ENCODE measurements at places on chromosomes 11 and 22. TPM values are rescaled to one million over a fixed set of nuclear protein-coding genes. Genes with fewer than 3 reads are reported as not detected.

GRCh38 chr11:8739309-8739793 is 56.8 kb downstream of the RPL27A start:
- no peak for DNase-seq

- DNase-seq = no peak
Measured at GRCh38 chr22:28375761-28376534, 303.7 kb downstream of the TTC28 start.

- no peak for DNase-seq
Measured at GRCh38 chr11:114025329-114025907, 34.1 kb upstream of the ZBTB16 start.

NXPE4 gene
- not detected for polyA plus RNA-seq

CCDC88B gene
- 4.4 TPM for polyA plus RNA-seq

DNA sequence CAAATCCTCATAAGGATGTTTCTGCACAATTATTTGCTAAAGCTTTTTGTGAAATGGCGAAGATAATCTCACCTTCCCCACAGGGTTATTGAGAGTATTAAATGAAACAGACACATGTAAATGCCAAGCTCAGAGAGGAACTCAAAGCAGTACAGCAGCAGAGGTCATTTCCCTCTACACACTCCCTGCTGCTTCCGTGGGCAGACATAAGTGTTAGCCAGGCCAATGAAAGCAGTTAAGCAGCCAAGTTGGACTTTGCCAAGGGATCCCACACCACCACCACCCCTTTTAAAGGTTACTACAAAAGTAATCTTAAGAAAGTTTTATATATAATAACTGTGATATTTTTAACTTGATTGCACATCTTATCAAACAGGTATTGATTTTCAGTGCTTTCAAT is 4.0 kb upstream of the FAM111A start:
- DNase-seq = no peak

OSBP gene
- 41.5 TPM for polyA plus RNA-seq

- no peak for DNase-seq
Measured at GRCh38 chr11:21933095-21933494, 259.8 kb upstream of the ANO5 start.

GRCh38 chr22:32336121-32336603 is 21.5 kb upstream of the RFPL3 start:
- no peak for DNase-seq

- DNase-seq = no peak
Measured at GRCh38 chr22:22408731-22409696, 99.5 kb downstream of the ZNF280B start.

DNA sequence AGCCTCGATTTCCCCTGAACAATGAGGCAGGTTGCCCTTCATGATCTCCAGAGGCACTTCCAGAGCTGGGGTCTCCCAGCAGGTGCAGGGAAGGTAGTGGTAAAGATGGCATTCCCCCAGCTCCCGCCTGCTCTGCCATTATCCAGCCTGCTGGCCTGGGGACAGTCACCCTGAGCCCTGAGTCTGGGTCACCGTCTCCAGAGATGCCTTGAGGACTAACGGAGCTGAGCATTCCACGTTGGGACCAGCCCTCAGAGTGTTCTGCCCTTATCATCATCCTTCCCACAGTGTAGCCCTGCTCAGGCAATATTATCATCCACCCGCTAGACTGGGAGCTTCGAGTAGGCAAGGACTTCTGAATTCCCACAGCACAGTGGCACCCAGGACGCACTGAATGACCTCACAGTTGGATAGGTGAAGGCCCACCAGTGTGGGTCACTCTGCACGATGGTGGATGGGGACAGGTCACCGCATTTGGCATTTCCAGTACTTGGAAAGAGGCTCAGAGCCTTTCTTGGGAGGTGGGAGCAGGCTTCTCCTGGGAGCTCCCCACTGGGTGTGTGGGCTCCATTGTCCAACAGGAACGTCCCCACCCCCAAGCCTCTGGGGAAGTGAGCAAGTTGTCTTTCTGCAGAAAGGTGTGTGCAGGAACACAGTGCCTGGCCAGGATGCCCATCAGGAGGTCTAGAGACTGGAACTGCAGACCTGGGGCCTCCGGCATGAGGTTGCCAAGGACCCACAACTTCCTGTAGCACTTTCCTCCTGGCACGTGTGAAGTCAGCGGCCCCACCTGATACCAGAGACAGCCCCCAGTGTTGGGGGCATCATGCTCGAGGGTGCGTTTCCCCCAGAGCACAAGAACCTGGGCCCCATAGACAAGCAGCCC is 51.4 kb upstream of the WNT7B start:
- no peak for DNase-seq

TMEM225 gene
- not detected for polyA plus RNA-seq
